AG08395 (cell line): ENCODE measurements at places on chromosomes 16 and 17.

DNA sequence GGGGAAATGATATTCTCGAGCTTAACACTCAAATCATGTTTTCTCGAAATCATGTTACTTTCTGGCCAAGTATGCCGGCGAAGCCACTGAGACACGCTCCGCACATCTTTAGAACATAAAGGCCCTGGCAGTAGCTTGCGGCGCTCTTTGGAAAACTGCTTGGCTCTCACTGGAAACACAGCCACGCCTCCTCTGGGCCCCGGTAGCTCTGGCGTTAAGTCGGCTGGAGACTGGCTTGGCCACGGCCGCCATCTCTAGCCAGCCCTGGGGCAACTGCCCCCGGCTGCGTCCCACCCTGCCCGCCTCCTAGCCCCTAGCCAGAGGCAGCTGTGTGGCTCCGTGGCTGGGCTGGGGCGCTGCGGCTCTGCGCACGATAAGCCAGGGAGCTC lies 9.2 kb upstream of the BAIAP2 start:
- DNase-seq, result no peak

- peak; percentile 5 for DNase-seq
Observed at GRCh38 chr16:53678756-53679343, 24.8 kb downstream of the RPGRIP1L start.

- peak; percentile 10 for DNase-seq
Observed at GRCh38 chr16:86117756-86118155, 218.8 kb downstream of the IRF8 start.

GRCh38 chr16:49734331-49734730 lies 121.6 kb downstream of the ZNF423 start:
- DNase-seq, result no peak

DNA sequence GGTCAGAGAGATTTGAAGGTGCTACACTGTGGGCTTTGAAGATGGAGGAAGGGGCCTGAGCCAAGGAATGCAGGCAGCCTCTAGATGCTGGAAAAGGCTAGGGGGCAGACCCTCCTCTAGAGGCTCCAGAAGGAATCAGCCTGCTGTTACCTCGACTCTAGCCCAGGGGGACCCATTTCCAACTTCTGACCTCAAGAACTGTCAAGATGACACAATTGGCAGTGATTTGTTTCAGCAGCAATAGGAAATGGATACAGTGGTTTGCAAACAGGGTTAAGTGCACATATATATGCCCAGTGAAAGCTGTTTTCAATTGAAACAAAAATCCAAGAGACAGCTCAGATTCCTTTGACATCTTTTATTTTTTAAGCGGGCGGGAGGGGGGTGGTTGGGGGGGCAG lies 3.7 kb upstream of the ZDHHC1 start:
- no peak for DNase-seq

GRCh38 chr16:85649411-85650134 lies 36.5 kb downstream of the GSE1 start:
- DNase-seq, result no peak

DNA sequence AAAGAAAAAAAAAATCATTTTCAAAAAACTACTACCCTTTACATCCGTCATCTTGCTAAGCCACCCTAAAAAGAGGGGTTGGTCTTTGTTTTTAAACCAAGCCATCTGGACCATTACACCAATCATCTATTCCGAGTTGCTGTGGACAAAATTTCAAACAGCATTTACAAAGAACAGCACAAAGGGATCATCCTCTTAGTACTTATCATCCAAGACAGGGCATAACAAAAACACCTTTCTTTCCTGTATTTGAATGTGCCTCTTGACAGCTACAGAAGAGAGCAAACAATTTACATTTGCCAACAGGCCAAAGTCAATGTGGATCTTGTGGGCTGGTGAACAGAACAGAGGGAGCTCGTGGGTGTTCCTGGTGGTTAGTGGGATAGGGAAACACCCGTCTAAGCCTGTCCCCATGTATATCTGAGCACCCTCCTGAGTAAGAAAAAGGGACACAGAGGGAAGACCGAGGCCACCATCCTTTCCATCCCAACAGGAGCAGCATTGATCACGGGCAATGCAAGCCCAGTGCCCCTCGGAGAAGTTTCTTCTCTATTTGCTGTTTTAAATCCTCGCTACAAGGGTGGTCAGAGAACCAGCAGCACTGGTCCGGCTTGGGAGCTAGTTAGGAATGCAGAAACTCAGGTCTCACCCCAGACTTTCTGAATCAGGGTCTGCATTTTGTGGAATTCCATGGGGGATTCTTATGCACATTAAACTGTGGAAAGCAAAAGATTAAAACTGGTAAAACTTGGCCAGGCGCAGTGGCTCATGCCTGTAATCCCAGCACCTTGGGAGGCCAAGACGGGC lies 1.9 kb downstream of the SLC39A11 start:
- DNase-seq, result no peak

- DNase-seq, result no peak
Observed at GRCh38 chr17:281365-281999, 71.1 kb downstream of the RPH3AL start.

DNA sequence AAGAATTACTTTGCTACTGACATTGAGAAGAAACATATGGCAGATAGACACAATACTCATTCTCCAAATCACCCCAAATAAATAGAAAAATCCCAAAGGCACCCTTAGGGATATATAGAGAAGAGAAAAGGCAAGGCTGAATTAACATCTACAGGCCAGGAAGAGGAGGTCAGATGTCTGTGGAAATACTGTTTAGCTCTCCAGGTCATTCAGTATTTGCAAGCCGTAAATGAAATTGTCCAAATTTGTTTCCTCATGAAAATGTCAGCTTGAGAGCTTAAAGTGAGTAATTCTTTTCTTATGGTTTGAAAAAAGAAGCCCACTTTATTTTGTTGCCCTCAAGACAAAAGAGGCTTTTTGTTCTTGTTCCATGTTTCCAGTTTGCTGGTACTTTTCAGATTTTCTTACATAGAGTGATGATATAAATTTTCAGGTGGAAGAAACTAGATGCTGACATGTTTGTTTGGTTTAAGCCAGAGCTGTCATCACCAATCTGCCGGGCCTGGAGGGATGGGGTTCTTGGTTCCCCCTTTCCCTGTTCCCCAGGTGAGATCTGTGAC lies 189.0 kb downstream of the MAP2K4 start:
- DNase-seq, result no peak

DNA sequence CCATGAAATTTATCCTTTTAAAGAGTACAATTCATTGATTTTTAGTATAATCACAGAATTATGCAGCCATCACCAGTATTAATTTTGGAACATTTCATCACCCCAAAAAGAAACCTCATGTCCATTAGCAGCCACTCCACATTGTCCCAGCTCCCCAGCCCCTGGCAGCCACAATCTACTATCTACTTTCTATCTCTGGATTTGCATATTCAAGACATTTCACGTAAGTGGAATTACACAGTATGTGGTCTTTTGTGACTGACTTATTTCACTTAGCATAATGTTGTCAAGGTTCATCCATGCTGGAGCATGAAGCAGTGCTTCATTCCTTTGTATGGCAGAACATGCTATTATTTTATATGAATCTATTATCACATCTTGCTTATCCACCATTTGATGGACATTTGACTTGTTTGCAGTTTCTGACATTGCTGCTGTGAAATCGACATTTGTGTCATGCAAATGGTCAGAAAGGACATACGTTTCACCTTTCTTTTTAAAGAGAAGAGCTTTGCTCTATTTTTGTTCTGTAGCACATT lies 10.7 kb downstream of the METTL9 start:
- DNase-seq, result no peak

DNA sequence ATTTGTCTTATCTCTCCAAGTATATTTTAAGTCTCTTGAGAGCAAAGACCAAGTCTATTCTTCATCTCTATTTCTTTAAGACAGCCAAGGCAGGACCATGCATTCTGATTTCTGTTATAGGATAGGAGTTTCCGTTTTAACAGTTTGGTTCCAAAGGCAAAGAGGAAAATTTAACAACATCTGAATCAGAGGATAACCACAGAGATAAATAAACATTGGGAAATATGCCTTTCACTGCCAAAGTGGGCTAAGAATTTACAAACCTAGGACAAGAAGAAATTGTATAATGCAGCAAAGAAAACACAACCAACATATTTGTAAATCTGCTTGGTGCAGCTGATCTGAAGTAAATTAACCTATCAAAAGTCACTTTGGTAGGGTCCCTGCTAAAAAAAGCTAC lies 37.7 kb downstream of the USP32 start:
- peak; percentile 75 for DNase-seq

DNA sequence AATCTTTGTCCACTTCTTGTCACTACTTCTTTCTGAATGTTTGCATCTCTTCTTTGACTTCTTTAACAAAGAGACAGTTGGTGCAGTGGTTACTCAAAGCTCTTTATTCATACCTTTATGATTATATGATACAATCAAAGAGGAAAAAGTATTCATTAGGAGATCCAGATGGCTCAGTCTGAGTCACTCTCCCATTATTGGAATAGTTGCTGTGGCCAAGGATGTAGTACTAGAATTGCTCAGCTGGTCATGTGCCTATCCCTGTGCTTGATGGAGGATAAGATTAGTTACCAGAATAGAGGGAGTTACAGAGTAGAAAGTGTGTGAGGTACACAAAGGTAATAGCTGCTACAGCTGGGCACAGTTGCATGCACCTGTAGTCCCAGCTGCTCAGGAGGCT lies 18.3 kb downstream of the BCAS3 start:
- DNase-seq, result peak; percentile 4

DNA sequence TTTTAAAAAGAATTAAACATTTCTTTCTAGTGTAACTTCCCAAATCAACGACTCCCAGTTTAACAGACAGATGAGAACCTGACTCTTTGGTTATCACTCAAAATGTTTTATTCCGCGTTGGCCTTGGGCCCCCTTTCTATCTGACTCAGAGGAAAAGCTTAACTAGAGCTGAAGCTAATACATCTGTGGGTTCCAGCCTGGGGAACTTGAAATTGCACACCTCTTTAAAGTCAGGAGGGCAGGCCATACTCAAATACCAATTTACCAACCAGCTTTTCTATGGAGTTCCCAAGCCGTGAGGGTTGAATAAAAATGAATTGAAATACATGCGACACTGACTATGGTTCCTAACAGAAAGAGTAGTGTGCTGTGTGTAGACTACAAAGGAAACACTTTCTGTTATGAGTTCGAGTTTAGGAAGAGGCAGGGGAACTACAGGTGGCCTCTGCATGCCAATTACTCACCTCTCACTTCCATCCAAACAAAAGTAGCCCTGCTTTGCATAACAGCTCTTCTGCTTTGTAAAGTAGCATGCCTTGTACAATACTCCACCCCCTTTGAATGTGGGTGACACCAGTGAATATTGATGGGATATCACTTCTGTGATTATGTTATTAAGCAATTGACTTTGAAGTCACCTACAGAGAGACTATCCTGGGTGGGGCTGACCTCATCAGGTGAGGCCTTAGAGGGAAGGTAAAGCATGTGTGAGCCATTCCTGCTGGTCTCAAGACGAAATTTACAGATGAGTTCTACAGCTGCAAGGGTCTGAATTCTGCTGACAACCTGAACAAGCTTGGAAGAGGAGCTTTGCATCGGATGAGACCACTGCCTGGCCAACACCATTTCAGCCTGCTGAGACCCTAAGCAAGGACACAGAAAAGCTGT lies 92.1 kb downstream of the WDR59 start:
- no peak for DNase-seq

DNA sequence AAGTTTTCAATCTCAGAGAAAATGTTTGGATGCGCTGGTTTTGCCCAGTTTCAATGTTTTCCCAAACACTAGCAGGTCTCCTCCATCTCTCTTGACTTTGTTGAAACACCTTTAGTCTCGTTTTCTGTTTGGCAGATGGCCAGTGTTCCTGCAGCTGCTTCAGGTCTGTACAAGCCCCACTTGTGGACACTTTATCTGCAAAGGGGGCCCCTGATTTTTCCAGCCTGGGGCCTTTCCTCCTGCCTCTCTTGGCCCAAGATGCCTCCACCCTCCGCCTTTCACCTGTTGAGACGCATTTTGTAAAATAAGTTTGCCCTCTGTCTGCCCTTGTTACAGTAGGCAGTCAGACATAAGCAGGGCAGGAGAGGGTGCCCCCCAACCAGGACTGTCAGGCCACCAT lies 21.8 kb upstream of the PRM1 start:
- no peak for DNase-seq

- no peak for DNase-seq
Observed at GRCh38 chr17:80545499-80545826, 825 bp downstream of the RPTOR start.

GRCh38 chr17:6938637-6939036 lies 57.2 kb upstream of the ALOX12 start:
- no peak for DNase-seq
